ENCODE measurements at places on chromosomes 7 and 10. TPM values are rescaled to one million over a fixed set of nuclear protein-coding genes. Genes with fewer than 3 reads are reported as not detected.

TMEM236 gene
- 3.1 TPM for polyA plus RNA-seq

DNA sequence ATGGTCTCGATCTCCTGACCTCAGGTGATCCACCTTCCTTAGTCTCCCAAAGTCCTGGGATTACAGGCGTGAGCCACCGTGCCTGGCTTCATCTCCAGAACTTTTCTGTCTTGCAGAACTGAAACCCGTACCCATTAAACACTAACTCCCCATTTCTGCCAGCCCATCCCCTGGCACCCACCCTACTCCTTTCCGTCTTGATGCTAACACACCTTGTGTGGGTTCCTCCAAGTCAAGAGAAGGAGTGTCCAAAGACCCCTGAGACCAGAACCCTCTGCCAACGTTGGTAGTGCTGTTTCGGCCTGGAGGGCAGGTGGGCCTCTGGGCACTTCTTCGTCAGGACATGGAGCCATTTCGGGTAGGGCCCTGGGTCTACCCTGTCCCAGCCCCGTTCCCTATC lies 83.6 kb downstream of the MGMT start:
- no peak for DNase-seq

DNA sequence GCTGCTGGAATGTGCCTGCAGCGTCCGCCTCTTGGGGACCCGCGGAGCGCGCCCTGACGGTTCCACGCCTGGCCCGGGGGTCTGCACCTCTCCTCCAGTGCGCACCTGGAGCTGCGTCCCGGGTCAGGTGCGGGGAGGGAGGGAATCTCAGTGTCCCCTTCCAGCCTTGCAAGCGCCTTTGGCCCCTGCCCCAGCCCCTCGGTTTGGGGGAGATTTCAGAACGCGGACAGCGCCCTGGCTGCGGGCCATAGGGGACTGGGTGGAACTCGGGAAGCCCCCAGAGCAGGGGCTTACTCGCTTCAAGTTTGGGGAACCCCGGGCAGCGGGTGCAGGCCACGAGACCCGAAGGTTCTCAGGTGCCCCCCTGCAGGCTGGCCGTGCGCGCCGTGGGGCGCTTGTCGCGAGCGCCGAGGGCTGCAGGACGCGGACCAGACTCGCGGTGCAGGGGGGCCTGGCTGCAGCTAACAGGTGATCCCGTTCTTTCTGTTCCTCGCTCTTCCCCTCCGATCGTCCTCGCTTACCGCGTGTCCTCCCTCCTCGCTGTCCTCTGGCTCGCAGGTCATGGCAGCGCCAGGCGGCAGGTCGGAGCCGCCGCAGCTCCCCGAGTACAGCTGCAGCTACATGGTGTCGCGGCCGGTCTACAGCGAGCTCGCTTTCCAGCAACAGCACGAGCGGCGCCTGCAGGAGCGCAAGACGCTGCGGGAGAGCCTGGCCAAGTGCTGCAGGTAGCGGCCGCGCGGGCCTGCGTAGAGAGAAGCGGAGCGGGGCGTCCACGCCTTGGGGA lies 645 bp downstream of the SLC26A4 start:
- DNase-seq, result peak; percentile 20

EN2 gene
- 0.57 TPM for polyA plus RNA-seq

PRLHR gene
- polyA plus RNA-seq, result not detected

CYP26A1 gene
- not detected for polyA plus RNA-seq

NKX1-2 gene
- not detected for polyA plus RNA-seq

FAM25C gene
- polyA plus RNA-seq, result not detected

DNA sequence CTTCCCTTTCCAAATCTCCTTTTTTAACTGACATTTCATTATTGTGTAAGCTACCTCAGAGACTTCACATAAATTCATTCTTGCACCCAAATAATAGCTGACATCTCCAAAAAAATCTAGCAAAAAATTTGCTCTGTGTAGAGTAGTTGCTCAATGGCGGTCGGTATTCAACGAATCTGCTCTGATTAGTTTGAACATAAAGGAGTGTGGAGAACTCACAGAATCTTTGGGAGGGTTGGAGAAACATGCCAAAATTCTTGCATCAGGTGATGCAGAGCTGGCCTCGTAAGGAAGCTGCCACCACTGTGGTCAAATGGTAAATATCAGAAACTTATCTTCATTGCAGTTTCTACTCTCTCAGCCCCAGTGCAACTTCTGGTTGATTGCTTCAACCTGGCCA lies 201.2 kb upstream of the MDFIC start:
- no peak for DNase-seq

- no peak for DNase-seq
Observed at GRCh38 chr7:153217032-153217431, 457.5 kb downstream of the ACTR3B start.

MUC3A gene
- polyA plus RNA-seq, result 0.21 TPM

DNA sequence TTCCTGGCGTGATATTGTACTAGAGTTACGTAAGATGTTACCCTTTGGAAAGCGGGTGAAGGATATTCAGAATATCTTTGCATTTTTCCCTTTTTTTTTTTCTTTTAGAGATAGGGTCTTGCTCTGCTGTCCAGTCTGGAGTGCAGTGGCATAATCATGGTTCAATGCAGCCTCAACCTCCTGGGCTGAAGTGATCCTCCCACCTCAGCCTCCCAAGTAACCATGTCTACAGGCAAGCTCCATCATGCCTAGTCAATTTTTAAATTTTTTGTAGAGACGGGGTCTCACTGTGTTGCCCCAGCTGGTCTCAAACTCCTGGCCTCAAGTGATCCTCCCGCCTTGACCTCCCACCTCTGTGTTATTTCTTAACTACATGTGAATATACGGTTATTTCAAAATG lies 18.4 kb downstream of the VPS41 start:
- DNase-seq, result no peak

GRCh38 chr7:32658034-32658433 lies 162.7 kb downstream of the AVL9 start:
- DNase-seq, result no peak

GRCh38 chr10:49593998-49594397 lies 16.1 kb upstream of the SLC18A3 start:
- DNase-seq, result no peak

RADIL gene
- 14.4 TPM for polyA plus RNA-seq

DNA sequence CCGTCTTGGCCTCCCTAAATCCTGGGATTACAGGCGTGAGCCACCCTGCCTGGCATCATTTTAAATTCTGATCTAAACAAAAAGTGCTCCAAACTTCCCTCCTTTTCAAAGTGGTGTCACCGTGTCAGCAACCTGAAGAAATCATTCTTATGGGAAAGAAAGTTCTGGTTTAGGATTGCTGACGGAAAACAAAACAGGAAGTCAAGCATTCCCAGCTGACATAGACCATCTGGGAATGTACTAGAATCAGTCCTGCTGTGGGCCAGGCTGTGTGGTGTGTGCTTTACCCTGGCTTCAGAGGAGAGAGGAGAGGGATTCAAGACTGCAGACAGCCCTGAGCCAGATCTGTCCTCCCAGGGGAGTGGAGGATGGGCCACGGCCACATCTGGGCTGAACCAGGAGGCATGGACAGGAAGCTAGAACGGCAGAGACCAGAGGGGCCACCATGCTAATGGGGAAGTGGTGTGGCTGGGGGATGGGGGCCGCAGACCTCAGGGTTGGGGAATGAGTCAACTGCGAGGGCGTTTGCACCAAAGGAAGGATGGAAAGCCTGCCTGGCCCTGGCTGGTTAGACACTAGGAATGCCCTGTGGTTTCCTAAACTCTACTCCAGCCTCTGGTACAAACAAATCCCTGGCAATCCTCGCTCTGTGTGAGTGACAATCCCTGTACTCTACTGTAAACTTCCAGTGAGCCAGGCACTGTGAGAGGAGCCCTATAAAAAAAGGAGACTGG lies 16.7 kb upstream of the CLIP2 start:
- DNase-seq, result peak; percentile 57

GRCh38 chr7:100570954-100571828 lies 2.5 kb downstream of the SAP25 start:
- no peak for DNase-seq

ACTA2 gene
- 253 TPM for polyA plus RNA-seq

DNA sequence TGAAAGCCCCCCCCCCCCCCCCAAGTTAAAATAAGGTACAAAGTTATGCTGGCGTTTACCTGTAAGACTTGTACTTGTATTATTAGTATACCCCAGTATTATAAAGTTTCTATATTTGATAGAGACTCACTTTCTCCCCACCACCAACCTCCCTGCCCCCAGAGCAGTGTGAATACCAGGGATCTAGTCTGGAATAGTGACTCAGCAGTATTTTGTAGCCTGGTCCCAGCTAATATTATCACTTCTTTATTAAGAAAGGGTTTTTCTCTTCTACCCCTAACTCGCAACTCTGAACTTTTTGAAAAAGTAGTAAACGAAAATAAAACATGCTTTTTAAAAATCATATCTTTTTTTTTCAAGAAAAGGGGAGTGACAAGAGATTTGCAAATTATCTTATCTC lies 26.7 kb downstream of the GLI3 start:
- no peak for DNase-seq

SLC25A28 gene
- polyA plus RNA-seq, result 39.2 TPM

- DNase-seq, result no peak
Observed at GRCh38 chr7:30519122-30519521, 14.5 kb upstream of the GGCT start.

DNA sequence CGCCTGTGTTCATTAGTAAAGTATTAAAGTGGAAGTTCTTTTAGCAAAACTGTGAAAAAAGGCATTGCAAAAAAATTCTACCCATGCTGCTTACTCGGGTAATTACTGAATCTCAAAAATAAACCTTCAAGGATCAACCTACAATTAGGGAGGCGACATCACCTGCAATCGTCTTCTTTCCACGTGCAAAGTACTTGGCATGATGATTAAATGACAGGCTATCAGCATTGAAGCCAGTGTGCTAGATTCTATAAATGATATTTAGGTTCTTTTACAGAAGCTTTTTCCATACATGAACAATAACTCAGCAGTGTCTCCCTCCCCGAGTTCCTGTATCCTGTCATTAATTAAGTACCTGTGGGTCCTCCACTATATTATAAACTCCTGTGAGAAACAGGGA lies 105.8 kb downstream of the SFMBT2 start:
- DNase-seq, result no peak

GRCh38 chr7:93028610-93029009 lies 89.2 kb downstream of the SAMD9 start:
- no peak for DNase-seq

- no peak for DNase-seq
Observed at GRCh38 chr7:87100326-87100725, 40.9 kb upstream of the ELAPOR2 start.

DNA sequence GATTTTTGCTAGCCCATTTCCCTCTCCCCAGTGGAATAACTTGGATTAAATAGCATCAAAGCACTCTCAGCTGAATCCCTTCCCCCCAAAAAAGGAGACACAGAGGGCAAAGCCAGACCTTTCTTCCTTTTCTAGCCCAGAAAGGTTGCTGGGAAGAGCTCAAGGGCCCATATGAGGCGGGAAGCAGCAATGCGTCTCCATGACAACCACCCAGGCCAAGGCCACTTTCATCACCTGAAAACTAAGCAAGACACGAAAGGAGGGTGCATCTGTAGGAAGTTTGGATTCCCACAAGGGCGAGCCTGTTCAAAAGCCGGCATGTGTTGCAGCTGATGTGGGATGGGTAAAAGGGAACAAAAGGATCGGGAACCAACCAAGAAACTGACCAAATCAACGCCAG lies 229.1 kb downstream of the PLXNA4 start:
- no peak for DNase-seq

HGF gene
- polyA plus RNA-seq, result 6.6 TPM

C10orf62 gene
- polyA plus RNA-seq, result not detected

DNA sequence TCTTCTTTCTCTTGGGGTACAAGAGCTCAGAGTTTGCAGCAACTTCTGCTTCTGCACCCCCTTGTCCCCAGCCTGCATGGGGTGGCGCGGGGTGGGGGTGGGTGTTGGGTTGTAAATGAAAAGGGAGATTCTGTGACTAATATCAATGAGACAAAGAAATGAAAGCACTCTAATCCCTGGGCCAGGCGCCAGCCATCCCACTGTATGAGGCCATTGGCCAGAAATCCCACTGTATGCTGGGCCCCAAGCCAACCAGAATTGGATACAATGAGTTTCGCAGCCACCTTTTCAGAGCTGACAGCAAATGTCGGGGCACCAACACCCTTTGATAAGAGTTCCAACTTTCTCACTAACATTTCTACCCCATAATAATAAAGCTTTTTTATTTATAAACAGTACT lies 10.9 kb upstream of the PTN start:
- peak; percentile 74 for DNase-seq

ELN gene
- not detected for polyA plus RNA-seq

SLC29A4 gene
- 38.7 TPM for polyA plus RNA-seq

- DNase-seq, result no peak
Observed at GRCh38 chr7:157774495-157774894, 437.7 kb downstream of the DNAJB6 start.

TRPV5 gene
- polyA plus RNA-seq, result 0.12 TPM

TSC22D4 gene
- polyA plus RNA-seq, result 56.2 TPM

GRCh38 chr7:100568176-100568895 lies 5.4 kb downstream of the SAP25 start:
- no peak for DNase-seq

- DNase-seq, result peak; percentile 35
Observed at GRCh38 chr7:25495342-25496250, 267.3 kb upstream of the NPVF start.

DNA sequence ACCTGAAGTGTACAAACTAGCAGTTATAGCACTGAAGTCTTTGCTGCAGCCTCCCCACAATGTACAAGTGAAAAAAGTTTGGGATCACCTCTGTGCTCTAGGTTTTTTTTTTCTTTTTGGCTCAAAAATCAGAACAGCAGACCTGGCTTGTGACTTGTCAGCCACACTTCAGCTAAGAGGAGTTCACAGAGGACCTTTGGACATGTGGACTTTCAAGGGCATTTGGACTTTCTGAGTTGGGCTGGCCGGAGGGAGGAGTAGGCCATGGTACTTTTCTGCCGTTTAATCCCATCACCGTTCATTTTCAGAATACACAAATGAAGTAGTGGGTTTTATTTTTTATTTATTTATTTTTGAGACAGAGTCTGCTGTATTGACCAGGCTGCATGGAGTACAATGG lies 21.9 kb upstream of the ACSL5 start:
- no peak for DNase-seq

DNA sequence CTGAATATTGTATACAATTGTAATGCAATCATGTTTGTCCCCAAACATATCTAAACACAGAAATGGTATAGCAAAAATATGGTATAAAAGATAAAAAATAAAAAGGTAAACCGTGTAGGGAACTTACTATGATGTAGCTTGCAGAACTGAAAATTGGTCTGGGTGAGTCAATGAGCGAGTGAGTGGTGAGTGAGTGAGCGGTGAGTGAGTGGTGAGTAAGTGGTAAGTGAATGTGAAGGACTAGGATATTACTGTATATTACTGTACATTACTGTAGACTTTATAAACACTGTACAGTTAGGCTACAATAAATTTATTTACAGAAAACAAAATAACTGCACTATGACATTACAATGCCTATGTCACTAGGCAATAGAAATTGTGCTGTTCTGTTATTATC lies 1163.2 kb upstream of the SORCS1 start:
- no peak for DNase-seq

NRCAM gene
- polyA plus RNA-seq, result 14.1 TPM

DNA sequence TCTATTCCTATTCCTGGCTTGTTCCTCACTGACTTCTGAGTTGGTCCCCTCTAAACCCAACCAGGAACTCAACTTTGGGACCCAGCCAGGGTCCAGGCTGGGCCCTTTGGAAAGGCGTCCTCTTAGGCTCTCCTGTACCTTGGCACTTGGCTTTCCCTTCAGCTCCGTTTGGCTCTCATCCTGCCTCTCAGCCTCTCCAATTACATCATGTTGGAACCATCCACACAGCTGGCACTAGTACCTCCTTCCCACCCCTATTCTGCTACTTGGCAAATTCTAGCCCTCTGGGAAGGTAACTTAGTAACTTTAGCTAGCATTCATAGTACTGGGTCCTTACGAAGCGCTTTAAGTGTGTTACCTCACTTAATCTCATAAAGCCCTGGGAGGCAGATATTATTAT lies 205.3 kb upstream of the HABP2 start:
- DNase-seq, result no peak

GRCh38 chr10:1290071-1290471 lies 233.9 kb downstream of the WDR37 start:
- no peak for DNase-seq

Data from muscle of arm (tissue), 14 donors.